ENCODE measurements at places on chromosomes 2 and 18.

GRCh38 chr18:46546111-46546640 lies 110.8 kb downstream of the LOXHD1 start:
- no peak for DNase-seq

- DNase-seq: no peak
Observed at GRCh38 chr2:98759827-98760625, 29.1 kb upstream of the MGAT4A start.

GRCh38 chr2:118124288-118124891 lies 36.1 kb downstream of the INSIG2 start:
- DNase-seq: no peak

- DNase-seq: no peak
Observed at GRCh38 chr2:192146069-192147015, 48.4 kb downstream of the TMEFF2 start.

DNA sequence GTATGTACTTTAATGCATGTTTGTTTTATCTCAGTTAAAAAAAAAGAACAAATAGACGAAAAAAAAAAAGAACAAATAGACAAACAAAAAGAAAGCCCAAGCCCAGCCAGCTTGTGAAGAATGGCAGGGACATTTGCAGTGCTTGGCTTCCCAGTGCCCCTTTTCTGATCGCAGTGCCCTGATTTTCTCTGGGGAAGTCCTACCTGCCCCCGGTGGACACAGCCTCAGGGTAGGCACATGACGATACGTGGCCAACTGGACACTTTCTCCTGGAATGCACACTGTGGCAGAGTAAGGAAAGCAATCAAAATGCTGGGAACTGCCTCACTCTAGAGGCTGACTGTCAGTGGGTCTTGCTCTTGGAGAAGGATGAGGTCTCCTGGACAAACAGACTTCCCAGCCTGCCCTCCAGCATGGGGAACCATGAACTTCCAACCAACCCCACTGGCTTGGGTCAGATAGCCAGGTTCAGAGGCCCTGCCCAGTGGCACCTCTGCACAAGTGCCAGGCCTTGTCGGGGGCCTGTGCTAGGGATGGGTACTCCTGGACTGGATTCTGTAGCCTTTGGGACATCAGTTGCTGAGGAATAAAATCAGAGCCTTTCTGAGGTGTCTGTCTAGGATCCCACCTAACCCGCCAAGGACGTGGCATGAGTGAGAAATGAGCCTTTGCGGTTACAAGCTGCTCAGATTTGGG lies 76.7 kb downstream of the INHBB start:
- DNase-seq: no peak

DNA sequence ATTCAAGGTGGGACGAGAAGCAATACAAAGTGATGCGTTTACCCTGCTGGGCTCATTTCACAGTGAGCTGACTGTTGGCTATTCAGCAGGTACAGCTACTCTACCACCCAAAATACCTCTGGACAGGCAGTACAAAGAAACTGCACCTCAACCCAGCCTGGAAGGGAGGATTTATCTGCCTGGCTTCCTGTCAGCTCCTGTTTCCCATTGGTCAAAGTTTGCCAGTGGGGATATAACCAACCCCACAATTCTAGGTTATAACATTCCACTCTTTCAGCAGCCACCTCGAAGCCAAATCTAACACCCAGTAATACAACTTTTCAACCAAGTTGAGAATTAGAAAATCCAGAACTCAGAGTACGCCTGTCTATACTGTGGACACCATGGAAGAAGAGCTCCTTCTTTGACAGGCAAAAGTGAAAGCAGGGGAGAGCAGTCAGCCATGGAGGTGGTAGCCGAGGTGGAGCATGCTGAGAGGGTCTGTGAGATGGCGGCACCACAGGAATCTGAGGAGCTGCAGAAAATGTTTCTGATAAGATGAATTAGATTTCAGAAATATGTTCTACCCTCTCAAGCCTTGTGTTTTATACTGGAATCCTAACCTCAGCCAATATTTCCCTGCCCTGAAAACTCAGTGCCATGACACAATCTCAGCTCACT lies 10.8 kb downstream of the DUSP19 start:
- DNase-seq: no peak

GRCh38 chr2:51619961-51620360 lies 588.0 kb upstream of the NRXN1 start:
- no peak for DNase-seq

- DNase-seq: no peak
Observed at GRCh38 chr2:169071455-169071854, 2.1 kb downstream of the DHRS9 start.

- DNase-seq: no peak
Observed at GRCh38 chr2:157764386-157764785, 111.7 kb downstream of the ACVR1 start.

GRCh38 chr2:46380038-46380940 lies 83.1 kb downstream of the EPAS1 start:
- no peak for DNase-seq

DNA sequence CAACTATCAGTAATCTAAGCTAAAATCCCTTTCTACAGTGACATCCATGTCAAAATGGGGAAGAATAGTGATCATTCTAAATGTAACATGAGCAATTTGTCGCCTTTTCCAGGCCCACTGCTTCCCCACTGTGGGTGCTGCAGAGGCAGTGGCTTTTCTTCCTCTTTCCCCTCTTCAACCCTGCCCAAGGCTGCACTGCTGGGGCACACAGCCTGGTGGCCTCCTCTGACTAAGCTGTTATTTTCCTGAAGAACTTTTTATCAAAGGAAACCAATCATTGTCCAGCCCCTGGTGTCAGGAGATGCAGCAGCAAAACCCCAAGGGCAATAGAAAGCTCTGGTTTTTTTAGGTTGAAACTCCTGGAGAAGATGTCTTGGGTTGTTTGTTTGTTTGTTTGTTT lies 117.6 kb upstream of the KLF7 start:
- DNase-seq: no peak

DNA sequence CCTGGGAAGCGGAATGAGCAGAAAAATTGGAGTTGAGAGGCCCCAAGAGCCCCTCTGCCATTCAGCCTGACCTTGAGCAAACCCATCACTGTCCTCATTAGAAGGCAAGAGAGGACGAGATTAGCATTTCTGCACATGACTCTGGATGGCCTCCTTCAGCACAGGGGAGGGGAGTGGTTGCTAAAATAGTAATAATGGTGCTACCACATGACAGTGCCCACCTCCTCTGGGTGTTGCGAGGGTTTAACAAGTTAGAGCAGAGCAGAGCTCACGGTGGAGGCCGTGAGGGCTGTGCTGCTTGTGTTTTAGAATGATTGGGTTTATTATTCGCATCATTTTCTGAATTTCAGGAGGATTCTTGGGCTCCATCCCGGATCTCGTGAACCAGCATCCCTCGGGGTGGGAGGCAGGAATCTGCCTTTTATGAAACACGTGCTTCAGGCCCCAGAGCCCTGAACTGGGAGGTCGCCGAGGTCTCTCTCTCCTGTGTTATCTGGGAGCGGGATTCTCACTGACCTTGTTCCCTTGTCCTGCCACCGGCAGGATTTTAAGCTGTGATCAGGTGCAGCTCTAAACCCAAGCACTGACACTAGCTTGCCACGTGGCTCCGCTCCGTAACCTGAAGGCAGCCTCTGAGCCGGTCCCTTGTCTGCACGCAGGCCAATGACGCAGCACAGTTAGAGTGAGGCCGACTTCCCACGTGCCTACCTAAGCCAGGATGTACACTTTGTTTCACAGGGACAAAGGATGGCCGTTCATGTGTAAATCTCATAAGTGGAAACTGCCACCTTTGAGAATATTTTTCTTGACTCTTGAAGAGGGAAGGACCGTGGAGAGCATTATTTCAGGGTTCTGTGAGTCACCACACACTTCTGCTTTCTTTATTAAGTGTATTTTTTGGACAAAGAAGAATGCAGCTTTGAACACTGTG lies 142.3 kb downstream of the ACOXL start:
- DNase-seq: no peak

GRCh38 chr2:163919717-163920116 lies 183.9 kb upstream of the FIGN start:
- DNase-seq: no peak

GRCh38 chr2:167966937-167967913 lies 280.2 kb downstream of the STK39 start:
- no peak for DNase-seq

DNA sequence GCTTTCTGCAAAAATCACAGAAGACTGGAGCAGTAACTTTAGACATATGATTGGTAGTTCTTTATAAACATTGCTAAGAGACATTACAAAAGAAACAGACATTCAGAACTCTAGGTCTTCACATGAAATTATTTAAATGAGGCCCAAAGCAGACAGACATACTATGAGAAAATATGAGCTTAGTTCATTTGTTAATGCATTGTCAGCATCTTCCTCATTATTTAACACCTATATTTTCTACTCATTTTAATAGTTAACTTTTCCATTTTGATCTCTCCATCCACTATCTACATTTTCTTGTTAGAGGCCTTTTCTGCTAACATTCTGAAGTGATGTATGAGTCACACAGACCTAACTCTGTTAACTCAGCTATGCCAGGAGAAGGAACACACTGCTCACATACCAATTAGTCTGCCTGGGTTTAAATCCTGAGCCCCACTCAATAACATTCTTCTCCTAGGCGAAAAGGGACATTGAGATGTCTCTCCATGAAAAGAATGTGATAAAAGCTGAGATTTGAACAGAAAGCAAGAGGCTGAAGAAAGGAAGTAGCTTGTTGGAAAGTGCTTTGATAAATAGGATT lies 400.3 kb upstream of the PKDCC start:
- no peak for DNase-seq

- no peak for DNase-seq
Observed at GRCh38 chr2:104434966-104435365, 418.9 kb upstream of the POU3F3 start.

DNA sequence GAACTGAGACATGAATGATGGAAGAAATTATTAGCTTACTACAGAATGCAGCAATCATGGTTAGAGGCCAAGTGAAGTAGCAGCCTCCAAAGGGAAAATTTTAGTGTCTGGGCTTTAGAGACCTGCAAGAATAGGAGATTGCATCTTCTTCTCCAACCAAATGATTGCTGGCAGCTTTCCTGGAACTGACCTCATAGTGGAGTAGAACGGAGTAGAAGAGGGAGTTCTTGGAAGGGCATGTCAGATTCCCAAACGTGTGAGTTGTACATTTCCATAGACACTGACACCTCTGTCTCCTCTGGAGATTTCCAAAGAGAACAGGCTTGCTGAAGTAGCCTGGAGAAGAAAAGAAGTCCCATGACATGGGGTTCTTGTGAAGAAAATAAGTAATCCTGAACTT lies 169.8 kb upstream of the ERBB4 start:
- no peak for DNase-seq

DNA sequence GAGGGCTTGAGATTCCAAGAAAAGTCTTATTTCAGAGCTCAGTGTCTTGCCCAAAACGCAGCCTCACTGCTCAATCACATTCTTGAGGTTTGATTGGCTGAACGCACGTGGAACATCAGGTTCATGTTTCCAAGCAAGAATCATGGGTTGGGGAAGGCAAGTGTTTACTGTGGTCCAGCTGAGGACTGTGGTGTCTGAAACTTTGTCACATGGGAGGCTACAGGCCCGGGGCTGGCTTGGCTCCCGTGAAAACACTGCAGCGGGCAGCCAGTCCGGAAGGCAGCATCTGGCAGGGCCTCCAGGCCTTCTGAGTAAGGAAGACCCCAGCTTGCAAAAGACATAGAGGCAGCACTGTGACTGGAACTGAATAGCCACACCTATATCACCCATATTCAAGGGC lies 84.7 kb downstream of the POLR1A start:
- no peak for DNase-seq

DNA sequence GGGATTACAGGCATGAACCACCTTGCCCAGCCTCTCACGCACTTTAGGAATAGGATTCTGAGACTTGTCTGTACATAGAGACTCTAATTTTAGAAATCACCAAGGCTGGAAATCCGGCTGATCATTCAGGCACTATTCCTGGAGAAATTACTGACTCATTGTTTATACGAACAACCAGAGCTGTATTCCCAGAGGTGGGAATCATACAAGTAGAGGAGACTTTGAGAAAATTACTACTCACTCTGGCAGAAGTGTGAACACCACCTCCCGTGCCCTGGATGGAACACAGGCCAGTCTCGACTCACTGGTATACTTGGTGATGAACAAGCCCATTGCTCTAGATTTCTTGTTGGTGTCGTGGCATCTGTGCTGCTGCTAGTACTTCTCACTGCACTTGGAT lies 5.8 kb upstream of the ADNP2 start:
- DNase-seq: no peak

- no peak for DNase-seq
Observed at GRCh38 chr2:100823665-100824438, 3.9 kb downstream of the NPAS2 start.

GRCh38 chr2:173171924-173172643 lies 96.4 kb downstream of the MAP3K20 start:
- no peak for DNase-seq

DNA sequence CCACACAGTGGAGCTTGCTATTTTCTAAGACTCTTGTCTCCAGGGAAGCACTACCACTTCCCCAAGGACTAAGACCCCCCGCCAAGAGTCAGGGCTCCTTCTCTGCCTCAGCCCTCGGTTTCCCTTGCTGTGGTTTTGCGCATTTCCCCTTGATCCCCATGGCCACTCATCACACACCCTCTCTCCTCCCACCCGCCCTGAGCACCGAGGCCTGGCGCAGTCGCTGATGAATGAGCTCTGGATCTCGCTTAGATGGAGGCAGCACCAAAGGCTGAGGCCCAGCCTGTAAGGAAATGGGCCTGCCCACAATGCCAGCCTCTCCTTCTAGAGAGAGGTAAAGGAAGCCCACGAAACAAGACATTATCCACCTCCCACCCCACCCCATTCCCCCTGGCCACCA lies 96.9 kb downstream of the TNS1 start:
- DNase-seq: no peak

DNA sequence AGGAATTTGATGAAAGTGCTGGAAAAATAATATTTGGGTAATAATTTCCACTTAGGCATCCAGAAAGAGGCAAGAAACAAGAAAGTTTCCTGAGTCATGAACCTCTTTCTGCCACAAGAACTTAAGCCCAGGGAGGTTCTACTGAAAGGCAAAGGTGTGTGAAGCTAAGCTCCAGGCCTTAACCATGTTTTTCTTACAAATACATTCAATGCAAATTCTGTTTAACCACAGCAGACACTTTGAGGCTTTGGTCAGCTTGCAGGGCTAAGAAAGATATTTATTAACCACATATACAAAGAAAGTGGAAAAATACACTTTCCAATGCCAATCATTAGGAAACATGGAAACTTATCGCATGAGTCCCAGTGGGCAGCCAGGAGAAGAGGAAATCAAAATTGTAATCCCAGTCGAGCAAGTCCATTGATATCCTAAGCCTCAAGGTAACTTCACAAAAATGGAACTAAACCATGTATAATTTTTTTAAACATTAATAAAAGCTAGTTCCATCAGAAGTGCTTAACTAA lies 68.3 kb downstream of the PIEZO2 start:
- no peak for DNase-seq

- DNase-seq: no peak
Observed at GRCh38 chr2:41387519-41387918, 660.3 kb upstream of the PKDCC start.

- DNase-seq: no peak
Observed at GRCh38 chr2:114219456-114219855, 223.0 kb upstream of the DPP10 start.

DNA sequence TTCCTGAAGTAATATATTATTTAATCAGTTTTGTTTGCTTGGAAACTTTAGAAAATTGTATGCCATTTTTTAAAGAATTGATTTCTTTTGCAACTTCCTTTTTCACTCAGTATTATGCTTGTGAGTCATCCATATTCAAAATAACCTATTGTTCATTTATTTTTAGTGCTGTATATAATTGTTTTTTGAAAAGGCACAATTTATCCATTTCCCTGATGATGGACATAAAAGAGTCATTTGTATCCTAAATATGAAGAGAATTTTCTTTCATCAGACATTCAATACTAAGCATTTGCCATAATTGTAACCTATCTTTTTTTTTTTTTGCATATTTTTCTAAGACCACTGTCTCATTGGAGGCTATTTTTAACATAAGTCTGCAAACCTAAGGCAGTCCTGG lies 134.1 kb upstream of the SERPINE2 start:
- DNase-seq: no peak

Data from CD4-positive, alpha-beta T cell treated with Interleukin-6 for 4 hours (primary cell).